ENCODE measurements at places on chromosomes 12 and 14. TPM values are rescaled to one million over a fixed set of nuclear protein-coding genes. Genes with fewer than 3 reads are reported as not detected.
A peak's percentile ranks its signal among the peaks of the same experiment; 100 is the strongest.

Gene TESPA1
- 0.45 TPM for total RNA-seq

Gene TAMALIN
- total RNA-seq: 5.5 TPM

Gene TMEM229B
- 0.93 TPM for total RNA-seq

Gene KRT71
- not detected for total RNA-seq

Gene KRT4
- not detected for total RNA-seq

Gene CAPRIN2
- total RNA-seq: 7.2 TPM

Gene TDRD9
- total RNA-seq: 0.75 TPM

Gene KRT2
- total RNA-seq: not detected

Gene NKX2-1
- total RNA-seq: 0.10 TPM

Gene ST8SIA1
- not detected for total RNA-seq

Gene NANOG
- 0.70 TPM for total RNA-seq

Gene WNT1
- not detected for total RNA-seq

Gene IFNG-AS1
- not detected for total RNA-seq

DNA sequence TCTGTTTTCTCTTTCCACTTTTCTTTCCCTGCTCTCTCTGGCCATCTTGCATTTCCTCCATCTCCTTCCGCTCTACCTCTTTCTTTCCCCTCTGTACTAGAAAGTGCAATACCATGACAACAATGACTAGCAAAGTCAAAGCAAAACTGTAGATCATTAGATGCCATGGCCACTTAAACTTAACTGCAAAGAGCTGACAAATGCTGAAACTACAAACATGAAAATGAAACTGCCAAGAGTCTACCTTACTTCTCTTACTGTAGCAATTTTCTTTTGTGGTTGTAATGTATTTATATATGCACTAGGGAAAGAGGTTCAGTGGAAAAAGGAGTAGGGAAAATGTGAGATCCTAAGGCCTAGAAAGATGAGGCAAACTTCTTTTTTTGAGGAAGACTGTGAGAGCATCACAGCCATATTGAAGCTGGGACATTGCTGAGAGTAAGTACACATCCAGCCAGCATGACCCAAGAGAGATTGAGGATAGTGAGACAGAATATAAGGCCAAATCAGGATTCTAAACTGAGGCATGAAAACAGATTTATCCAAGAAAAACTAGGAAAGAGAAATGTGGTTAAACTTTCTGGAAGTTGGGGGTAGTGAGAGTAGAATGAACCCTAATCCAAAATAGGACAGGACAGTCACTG, 276.6 kb upstream of the NAV3 start:
- DNase-seq: no peak

DNA sequence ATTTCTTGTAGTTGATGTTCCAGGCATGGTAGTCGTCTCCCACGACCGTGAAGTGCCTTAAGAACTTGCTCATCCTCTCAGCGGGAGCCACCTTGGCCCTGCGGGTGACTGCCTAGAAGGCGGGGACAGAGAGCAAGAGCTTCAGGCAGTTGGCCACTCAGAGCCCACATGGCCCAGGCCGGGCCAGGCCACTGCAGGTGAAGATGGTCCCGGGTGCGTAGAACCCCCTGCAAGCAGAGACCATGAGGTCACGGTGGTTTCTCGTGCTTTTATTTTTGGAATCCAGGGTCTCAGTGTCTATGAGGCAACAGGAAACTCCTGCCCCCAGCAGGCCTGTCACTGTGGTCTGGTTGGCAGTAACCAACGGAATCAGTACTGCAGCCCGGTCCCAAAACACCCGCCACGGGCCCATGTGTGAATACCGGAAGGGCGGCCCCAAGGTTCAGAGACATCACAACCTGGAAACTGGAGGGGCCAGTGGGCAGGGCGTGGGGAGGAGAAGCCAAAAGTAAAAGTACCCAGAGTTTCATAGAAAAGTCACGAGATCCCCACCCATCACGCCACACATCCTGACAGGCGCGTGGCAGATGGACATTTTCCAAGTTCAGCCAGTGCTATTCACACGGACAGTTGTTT, 27.5 kb downstream of the HVCN1 start:
- DNase-seq: no peak

- DNase-seq: no peak
These were observed 164.2 kb downstream of the NDUFA12 start for GRCh38 chr12:94839347-94839746.

- no peak for DNase-seq
These were observed 7.5 kb upstream of the TRHDE start for GRCh38 chr12:72264548-72265175.

DNA sequence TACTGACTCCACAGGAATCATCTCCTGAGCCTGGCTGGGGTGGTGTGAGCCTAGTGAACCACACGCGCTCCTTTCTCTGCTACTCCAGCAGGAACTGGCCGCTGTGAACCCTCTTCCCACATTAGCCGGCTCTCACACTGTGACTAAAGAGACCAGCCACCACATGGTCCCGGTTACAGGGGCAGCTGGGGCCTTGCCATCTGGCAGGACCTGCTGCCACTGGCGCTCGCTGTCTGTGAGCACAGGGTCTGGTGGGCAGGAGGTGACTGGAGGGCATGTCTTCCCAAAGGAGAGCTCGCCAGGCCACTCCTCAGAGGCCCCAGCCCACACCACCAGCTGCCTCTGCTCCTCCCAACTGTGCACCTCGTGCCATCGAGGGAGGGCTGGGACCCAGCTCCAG, 99.3 kb downstream of the SINHCAF start:
- DNase-seq: no peak

GRCh38 chr12:117039891-117040309, 59.3 kb downstream of the TESC start:
- no peak for DNase-seq

DNA sequence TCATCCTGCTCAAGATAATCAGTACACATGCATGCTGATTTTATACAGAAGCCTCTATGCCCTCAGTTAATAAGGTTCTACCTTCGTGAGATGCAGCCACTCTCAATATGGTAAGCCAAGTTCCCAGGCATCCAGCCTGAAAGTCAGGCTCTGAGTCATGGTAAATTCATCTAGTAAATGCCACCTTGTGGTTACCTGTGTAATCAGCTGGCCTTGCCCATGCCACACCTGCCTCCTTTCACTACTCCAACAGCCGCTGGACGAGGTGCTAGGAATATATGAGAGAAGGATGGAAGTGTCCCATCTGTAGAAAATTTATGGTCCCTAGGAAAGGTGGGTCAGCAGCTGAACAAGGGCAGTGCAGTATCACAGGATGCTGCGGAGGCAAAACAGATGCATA, 207.3 kb downstream of the SSPN start:
- no peak for DNase-seq

- no peak for DNase-seq
These were observed 7.7 kb downstream of the TNFAIP2 start for GRCh38 chr14:103130965-103131364.

- DNase-seq: no peak
These were observed 41.2 kb upstream of the C12orf75 start for GRCh38 chr12:105289114-105289904.

GRCh38 chr12:67681105-67681778, 32.7 kb downstream of the DYRK2 start:
- DNase-seq: no peak

DNA sequence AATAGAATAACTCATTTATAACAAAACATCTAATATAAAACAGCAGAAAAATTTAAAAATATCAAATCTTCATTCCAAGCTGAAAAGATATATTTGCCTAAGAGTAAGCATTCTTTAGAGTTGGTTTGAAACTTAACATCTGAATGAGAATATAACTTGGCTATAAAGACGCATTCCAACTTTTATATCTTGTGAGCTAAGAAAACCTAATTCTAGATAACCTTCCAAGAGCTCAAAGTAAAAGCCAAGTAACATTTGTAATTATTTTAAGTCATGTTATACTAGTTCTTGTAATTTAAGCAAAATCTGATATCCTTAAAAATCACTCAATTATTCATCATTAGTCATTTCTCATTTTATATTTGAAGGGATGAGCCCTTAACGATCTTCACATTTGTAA, 368.9 kb downstream of the C12orf50 start:
- DNase-seq: no peak

DNA sequence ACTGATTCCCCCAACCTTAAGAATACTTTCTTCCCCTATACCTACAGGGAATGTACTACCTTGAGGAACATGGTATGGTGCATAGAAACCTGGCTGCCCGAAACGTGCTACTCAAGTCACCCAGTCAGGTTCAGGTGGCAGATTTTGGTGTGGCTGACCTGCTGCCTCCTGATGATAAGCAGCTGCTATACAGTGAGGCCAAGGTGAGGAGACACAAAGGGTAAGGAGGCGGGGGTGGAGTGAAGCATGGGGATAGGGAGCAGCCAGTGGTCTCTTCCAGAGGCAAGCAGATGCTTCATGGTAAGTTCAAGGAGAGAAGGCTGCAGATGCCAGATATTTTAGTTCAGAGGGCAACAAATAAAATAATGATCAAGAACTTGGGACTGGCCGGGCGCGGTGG, 6.6 kb upstream of the PA2G4 start:
- DNase-seq: no peak

- peak; percentile 66 for DNase-seq
These were observed 14.5 kb upstream of the LLPH start for GRCh38 chr12:66144791-66145754.

- DNase-seq: peak; percentile 78
These were observed 2.0 kb upstream of the TNFAIP2 start for GRCh38 chr14:103121121-103121845.

DNA sequence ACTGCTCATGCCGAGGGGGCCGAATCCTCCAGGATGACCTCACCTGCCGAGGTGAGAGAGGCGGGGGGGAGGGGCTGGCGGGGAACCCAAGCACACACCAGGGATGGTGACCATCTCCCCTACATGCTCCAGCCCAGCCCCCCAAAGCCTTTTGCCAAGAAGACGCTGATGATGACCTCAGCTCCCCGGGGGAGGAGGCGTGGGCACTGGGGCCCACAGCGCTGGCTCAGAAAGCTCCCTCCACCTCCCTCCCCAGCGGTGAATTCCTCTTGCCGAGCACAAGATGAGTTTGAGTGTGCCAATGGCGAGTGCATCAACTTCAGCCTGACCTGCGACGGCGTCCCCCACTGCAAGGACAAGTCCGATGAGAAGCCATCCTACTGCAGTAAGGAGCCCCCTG, 23.7 kb upstream of the NXPH4 start:
- DNase-seq: no peak

- DNase-seq: no peak
These were observed 108.0 kb upstream of the MDM1 start for GRCh38 chr12:68440068-68440581.

DNA sequence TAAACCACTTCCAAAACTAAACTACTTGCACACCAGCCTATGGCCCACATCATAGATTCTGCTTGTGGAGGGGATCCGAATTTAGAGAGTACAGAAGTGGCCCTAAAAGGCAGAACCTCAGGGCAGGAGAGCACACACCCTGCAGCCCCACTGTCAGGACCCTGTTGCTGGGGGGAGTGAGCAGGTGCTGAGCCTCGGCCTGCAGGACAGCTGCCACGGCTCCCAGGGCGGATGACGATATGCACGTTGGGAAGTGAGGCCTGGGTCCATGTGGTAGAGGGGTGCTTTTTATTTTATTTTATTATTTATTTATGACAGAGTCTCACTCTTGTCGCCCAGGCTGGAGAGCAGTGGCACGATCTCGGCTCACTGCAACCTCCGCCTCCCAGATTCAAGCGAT, 73.5 kb downstream of the TNFAIP2 start:
- no peak for DNase-seq

- peak; percentile 75 for DNase-seq
These were observed at the start of gene MNAT1 for GRCh38 chr14:60734465-60735242. TSS of gene MNAT1 (plus strand) at chr14:60734761. CDS start at chr14:60734863, 102 bp downstream.

DNA sequence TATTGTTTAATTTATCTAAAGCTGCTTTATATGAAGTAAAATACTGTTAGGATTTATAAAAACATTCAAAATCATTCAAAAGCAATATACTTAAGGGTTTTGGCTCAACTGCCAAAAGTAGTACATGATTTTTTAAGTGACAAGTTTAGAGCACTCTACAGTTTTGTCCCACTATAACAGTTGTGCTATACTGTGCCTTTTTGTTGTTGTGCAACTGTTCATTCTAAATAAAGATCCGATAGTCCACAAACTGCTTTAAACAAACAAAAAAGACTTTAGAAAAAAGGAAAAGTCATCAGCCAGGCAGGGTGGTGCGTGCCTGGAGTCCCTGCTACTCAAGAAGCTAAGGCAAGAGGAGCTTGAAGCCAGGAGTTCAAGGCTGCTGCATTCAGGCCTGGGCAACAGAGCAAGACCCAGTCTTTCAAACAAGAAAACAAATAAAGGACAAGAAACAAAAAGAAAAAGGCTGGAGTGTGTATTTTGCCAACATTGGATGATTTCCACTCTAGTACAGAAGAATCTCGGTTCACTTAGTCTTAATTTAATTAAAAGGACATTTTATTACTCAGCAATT, 7.3 kb downstream of the C2CD5 start:
- no peak for DNase-seq

GRCh38 chr12:89075880-89076540, 276.3 kb downstream of the DUSP6 start:
- no peak for DNase-seq

DNA sequence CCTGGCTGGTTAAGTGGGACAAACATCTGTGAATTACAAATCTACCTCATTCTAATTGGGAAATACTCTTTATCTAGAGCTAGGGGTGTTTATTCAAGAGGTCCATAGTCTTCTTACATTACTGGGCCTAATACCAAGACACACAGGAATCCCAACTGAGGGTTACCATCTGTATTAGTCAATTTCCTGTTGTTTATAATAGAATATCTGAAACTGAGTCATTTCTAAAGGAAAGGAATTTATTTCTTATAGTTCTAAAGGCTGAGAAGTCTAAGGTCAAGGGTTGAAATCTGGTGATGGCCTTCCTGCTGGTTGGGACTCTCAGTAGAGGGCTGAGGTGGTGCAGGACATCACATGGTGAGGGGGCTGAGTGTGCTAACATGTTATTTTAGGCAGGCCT, 36.0 kb downstream of the RTRAF start:
- DNase-seq: no peak

DNA sequence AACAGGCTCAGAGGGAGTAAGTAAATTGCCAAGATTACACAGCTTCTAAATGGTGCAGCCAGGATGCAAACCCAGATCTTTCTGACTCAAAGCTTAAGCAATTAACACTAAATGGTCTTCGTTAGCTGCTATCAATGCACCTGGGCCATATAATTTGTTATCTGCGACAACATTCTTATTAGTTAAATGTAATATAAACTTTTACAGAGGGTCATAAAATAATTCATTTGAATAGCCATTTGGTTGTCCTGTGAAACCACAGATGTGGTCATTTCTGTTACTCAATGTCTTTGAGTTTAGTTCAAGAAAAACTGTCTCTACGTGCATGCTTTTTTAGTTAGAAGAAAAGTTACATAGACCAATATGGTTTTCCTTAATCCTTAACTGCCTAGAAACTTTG, 22.1 kb upstream of the NAP1L1 start:
- DNase-seq: no peak

DNA sequence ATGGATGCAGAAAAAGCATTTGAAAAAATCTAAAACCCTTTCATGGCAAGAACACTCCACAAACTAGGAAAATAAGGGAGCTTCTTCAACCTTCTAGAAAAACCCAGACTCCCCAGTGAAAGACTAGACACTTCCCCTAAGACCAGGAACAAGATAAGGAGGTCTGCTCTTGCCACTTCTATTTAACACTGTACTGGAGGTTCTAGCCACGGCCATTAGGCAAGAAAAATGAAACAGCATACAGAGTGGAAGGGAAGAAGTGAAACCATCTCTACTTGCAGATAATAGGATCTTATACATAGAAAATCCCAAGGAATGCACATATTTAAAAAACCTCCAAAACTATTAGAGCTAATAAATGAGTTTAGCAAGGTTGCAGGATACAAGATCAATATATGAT, 42.3 kb downstream of the CHGA start:
- DNase-seq: no peak

GRCh38 chr12:105729926-105730325, 399.4 kb downstream of the C12orf75 start:
- DNase-seq: no peak
